ENCODE measurements at places on chromosomes 12 and 14. TPM values are rescaled to one million over a fixed set of nuclear protein-coding genes. Genes with fewer than 3 reads are reported as not detected.

GRCh38 chr12:79296133-79296532 is 394.6 kb downstream of the PAWR start:
- peak overlapping the region; percentile 13 for H3K27ac ChIP-seq
- H3K4me1 ChIP-seq: no peaks in the 10 kb centered on the region
- no peaks in the 10 kb centered on the region for H3K27me3 ChIP-seq
- H3K36me3 ChIP-seq: no peaks in the 10 kb centered on the region
- no peak overlapping the region for H3K4me3 ChIP-seq

GRCh38 chr12:79927772-79928474 is 7.0 kb downstream of the PPP1R12A start:
- peaks cover 16% of the 10 kb centered on the region for H3K4me1 ChIP-seq
- no peak for DNase-seq
- no peak overlapping the region for H3K4me3 ChIP-seq
- no peaks in the 10 kb centered on the region for H3K36me3 ChIP-seq
- no peak overlapping the region for H3K27ac ChIP-seq

GRCh38 chr12:103810111-103810510 is 30.9 kb downstream of the NT5DC3 start:
- H3K36me3 ChIP-seq: peaks cover 39% of the 10 kb centered on the region
- H3K4me1 ChIP-seq: peaks cover 9% of the 10 kb centered on the region
- H3K27ac ChIP-seq: no peak overlapping the region

DNA sequence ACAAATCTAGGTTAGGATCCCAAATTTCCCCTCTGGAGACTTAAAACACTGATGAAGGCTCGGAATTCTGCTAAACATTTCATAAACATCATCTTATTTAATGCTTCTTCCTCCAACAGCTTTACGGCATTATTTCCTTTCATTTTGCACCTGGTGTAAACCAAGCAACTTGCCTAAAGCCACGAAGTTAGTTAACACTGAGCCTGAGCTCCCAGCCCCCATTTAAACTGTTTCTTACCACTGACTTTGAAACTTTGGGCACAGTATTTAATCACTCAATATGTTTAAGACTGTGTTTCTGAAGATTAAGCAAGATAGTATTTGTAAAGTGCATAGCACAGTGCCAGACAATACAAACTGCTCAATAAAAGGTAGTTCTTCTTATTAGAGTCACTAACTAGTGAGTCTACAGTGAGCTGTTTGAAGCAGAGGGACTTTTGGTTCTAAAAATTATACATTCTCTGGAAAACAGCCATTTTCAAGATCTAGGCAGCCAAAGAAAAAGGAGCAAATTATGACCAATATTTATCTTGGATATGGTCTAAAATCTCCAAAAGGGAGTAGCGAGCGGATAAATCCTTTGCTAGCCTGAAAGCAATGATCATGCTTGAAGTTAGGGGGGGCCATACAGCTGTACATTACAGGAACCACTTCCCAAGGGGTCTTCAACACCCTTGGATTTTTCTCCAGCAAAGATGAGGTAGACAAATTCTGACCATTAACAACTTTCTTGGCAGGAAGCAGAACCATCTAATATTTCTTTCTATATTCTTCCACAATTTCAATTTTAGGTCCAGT is 4.0 kb downstream of the EGLN3 start:
- H3K4me1 ChIP-seq: peaks cover 4% of the 10 kb centered on the region
- no peak overlapping the region for H3K4me3 ChIP-seq
- DNase-seq: no peak
- H3K27ac ChIP-seq: no peak overlapping the region
- H3K27me3 ChIP-seq: peaks cover 32% of the 10 kb centered on the region
- no peaks in the 10 kb centered on the region for H3K36me3 ChIP-seq

DNA sequence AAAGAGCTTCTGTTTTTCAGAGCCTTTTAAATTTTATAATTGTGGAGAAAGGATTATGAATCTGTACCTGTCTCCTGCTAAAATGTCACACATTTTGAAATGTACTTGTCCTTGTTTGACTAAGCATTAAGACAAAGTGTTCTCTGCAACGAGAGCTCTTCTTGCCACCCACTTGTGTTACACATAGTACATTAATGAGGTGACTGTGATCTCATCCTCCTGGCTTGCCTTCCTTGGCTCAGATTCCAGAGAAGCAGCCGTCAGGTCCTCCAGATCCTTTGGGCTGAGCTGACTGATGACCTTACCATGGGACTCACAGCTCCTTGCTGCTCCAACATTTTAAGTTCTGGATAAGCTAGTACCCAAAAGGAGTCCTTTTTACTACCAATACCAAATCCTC is 81.4 kb downstream of the BBS10 start:
- H3K27ac ChIP-seq: no peak overlapping the region
- H3K36me3 ChIP-seq: no peaks in the 10 kb centered on the region
- peak; percentile 54 for DNase-seq
- H3K4me3 ChIP-seq: no peak overlapping the region
- H3K27me3 ChIP-seq: no peaks in the 10 kb centered on the region
- H3K4me1 ChIP-seq: peaks cover 27% of the 10 kb centered on the region

DNA sequence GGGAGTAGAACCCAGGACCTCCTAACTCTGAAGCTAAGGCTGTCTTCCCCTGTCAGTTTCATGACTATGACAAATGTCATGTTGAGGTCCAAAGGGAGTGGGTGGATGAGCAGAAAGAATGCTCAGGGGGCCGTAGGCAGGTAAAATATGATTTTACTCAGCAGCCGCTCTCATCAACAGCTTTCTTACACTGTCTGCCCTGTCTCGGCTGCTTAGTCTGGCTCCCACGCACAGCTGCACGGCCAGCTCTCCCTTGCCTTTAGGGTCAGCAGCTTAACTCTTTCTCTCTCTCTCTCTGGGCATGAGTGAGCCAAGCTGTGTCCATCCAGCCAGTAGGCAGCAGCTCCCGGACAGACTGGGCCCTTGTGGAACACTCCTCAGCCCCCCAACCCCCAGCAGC is 95.2 kb downstream of the GCH1 start:
- no peak for DNase-seq
- peaks cover 13% of the 10 kb centered on the region for H3K4me1 ChIP-seq
- no peaks in the 10 kb centered on the region for H3K36me3 ChIP-seq
- no peaks in the 10 kb centered on the region for H3K27me3 ChIP-seq
- no peak overlapping the region for H3K27ac ChIP-seq

- peaks cover 57% of the 10 kb centered on the region for H3K4me1 ChIP-seq
- H3K4me3 ChIP-seq: no peak overlapping the region
- H3K27ac ChIP-seq: no peak overlapping the region
- H3K36me3 ChIP-seq: no peaks in the 10 kb centered on the region
- DNase-seq: no peak
Measured at GRCh38 chr14:95503365-95504134, 12.9 kb downstream of the SYNE3 start.

DNA sequence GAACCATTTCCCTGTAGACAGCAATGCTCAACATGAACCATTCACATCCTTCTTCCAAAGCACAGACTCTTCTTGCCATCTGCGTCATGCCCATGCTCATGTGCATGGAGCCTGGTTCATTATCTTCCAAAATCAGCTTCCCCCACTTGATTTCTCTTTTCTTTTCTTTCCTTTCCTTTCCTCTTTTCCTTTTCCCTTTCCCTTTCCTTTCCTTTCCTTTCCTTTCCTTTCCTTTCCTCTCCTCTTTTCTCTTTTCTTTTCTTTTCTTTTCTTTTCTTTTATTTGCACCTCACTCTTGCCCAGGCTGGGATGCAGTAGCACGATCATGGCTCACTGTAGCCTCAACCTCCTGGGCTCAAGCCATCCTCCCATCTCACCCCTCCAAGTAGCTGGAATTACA is 37.5 kb downstream of the WIF1 start:
- H3K27ac ChIP-seq: no peak overlapping the region
- H3K27me3 ChIP-seq: no peaks in the 10 kb centered on the region
- H3K4me3 ChIP-seq: no peak overlapping the region
- no peak for DNase-seq
- H3K4me1 ChIP-seq: peaks cover 7% of the 10 kb centered on the region

- H3K36me3 ChIP-seq: no peaks in the 10 kb centered on the region
- no peaks in the 10 kb centered on the region for H3K27me3 ChIP-seq
- no peak for DNase-seq
- H3K27ac ChIP-seq: no peak overlapping the region
Measured at GRCh38 chr12:27521066-27521465, 2.9 kb upstream of the PPFIBP1 start.

The TMTC1 gene
- total RNA-seq: 207 TPM

The SMCO2 gene
- total RNA-seq: not detected

The SDSL gene
- 2.4 TPM for total RNA-seq

The TTC9 gene
- total RNA-seq: 6.9 TPM

The ALDH1L2 gene
- 12.2 TPM for total RNA-seq

Data from tibial nerve (tissue), 4 donors.